ENCODE measurements at places on chromosomes 2 and 18.

DNA sequence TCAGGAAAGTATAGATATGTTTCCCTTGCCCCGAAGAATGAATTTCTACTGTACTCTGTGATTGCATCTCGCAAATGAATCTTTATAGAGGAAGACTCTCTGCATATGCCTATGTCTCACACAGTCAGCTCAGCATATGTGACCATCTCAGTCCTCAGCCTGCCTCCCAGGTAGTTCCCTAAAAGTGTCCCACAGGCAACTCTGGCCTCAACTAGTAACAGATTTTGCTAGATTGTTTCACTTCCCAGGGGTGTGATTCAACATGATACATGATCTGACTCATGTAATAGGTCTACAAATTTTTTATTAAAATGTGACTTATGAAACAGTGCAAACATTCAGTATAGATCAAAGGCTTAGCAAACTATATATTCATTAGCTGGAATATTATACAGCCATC, 296.6 kb upstream of the CRIM1 start:
- no peak for DNase-seq

DNA sequence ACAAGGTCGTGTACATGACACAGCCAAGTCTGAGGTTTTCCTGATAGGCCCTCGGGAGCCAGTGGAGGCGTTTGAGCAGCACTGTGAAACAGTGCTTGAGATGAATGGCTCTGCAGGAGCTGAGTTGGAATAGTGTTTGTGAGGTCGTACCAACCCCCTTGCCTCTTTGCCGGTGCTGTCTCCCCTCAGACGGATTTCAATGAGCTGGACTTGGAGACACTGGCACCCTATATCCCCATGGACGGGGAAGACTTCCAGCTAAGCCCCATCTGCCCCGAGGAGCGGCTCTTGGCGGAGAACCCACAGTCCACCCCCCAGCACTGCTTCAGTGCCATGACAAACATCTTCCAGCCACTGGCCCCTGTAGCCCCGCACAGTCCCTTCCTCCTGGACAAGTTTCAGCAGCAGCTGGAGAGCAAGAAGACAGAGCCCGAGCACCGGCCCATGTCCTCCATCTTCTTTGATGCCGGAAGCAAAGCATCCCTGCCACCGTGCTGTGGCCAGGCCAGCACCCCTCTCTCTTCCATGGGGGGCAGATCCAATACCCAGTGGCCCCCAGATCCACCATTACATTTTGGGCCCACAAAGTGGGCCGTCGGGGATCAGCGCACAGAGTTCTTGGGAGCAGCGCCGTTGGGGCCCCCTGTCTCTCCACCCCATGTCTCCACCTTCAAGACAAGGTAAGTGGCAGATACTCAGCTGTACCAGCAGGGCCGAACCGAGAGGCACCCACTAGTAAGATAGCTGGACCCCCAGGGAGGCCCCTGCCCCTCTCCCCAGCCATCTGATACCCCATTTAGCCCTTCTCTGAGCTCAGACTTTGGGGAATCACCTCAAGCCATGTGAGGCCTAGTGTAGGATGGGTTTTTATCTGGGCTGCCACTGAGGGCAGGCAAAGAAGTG, 83.1 kb downstream of the EPAS1 start:
- DNase-seq = no peak

DNA sequence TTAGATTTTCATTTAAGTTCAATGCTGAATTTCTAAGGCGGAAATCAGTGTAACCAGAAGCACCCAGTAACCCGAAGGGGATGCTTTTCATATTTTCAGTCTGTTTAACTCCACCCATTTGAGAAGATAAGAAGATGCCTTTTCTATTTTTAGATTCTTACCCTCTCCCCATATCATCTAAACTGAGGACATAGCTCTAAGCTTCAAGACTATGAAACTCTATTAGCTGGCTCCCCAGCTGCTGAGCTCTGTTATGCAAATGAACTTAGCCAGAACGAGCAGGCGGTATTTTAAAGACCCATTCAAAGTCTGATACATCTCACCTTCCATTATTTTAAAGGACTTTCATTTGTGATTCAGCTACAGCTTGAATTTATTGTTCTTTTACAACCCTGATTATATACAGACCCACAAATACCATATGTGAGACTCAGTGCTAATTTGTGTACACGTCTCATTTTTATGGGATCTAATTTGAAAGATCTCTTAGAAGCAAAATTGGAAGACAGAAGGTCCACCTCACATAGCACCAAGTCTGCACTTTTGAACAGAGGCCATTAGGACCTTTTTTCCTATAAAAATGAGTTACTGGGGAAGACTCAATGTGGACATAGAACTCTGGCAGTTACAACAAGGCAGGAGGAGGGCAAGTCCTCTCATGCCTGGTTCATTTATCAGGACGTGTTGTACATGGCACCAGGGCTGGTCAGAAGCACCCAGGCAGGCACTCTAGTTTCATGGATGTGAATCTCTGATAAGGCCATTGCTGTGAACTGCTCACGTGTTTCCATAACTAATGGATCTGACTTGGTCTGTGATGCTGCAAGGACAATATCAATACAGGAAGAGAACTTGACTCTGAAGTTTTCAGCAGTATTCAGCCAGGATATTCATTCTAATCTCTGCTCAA, 16.3 kb downstream of the CDC42EP3 start:
- DNase-seq = no peak

- no peak for DNase-seq
Measured at GRCh38 chr2:209422191-209422754, 1.6 kb upstream of the MAP2 start.

GRCh38 chr18:10979411-10979810, 170.0 kb downstream of the PIEZO2 start:
- DNase-seq = no peak

- no peak for DNase-seq
Measured at GRCh38 chr2:130826821-130827501, 9.8 kb upstream of the ARHGEF4 start.

DNA sequence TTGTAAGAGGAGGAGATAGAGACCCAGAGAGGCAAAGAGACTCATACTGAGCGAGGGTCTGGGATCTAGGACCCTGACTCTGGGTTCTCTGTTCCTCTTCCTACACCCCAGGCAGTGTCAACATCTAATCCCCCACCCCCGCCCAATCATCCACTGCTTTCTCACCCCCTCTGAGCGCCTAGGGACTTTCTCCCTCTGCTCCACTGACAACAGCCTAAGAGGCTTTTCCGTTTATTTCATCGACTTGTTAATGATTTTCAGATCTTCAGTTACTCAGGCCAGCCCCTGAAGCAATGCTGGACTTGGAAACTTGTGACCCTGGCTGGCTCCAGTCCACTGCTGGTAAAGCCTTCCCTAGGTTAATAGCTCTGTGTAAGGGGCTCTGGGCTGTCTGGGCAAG, 65.1 kb downstream of the TFCP2L1 start:
- no peak for DNase-seq

GRCh38 chr2:2572393-2573204, 241.5 kb upstream of the MYT1L start:
- no peak for DNase-seq

DNA sequence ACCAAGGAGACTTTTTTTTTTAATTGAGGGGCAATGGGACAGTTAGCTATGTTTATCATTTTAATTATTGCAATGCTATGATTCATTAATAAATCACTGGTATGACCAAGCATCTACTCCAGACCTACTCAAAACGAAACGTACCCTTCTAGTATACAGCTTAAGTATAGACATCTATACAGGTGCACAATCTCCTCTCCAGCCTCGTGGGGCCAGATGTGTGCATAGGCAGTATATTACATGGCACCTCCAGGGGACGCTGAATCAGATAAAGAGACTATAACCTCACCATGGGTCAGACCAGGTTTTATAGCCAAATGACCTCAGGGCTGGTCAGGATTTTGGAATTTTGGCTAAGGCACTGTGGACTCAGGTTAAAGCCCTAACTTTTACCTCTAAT, 86.6 kb downstream of the SS18 start:
- DNase-seq = no peak

DNA sequence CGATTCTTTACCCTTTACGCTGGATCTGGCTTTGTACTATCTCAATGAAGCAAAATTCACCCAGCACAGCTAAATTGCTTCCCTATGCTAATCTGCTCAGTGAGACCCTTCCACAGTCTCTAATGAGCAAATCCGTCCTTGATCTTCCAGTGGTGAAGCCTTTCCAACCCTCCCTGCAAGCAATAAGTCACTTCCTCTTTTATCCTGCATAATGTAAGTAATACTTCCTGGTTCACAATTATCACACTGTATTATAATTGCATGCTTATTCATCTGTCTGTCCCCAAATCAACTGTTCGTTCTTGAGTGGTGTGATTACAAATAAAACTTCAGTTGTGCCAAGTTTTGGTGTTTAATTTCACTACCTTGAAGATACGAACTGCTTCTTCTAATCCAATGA, 404.0 kb downstream of the ADCYAP1 start:
- DNase-seq = no peak

- DNase-seq = no peak
Measured at GRCh38 chr2:160401895-160402294, 91.7 kb downstream of the RBMS1 start.

GRCh38 chr18:22241921-22242361, 72.6 kb downstream of the GATA6 start:
- no peak for DNase-seq

DNA sequence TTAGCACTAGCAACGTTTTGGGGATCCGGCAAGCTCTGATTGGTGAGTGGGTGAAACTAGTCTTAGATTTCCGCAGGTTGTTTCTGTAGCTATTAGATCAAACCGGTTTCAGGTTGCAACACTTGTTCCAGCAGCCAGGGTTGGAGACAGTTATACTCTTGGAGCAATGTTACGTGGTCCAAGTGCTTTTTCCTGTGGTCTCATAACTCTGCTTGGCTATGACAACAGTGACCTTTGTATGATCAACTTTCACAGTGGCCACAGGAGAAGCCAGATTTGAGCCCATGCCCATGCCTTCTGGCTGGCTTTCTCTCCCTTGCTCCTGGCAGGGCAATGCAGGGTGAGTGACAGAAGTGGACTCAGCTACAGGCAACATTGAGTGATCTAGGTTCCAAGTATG, 84.5 kb upstream of the TAF1B start:
- DNase-seq = no peak

- DNase-seq = no peak
Measured at GRCh38 chr2:16482460-16482859, 183.2 kb downstream of the CYRIA start.

DNA sequence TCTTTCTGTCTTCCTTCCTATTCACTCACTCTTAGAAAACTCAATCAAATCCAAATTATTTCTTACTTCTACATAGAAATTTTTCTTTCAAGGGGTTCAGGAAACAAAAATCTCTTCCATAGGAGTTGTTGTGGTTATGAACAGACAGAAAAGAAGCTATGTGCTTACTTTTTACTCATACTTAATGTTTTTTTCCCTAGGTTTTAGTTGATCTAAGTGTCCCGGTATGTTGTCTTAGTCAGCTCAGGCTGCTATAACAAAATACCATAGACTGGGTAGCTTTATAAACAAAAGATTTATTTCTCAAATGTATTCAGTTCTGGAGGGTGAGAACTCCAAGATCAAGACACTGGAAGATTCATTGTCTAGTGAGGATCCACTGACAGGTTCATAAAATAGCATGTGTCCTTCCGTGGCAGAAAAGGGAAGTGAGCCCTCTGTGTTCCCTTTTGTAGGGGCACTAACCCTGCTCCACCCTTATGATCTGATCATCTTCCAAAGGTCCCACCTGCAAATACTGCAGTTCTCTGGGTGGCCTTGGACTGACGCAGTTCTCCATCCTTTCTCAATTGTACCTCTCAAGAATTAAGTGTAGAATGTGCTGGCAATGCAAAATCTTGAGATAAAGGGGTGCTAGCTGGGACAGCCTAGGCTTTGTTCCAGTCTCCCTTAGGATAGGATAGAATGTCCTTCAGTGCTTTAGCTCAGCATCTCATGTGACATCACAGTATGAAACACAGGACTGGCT, 14.4 kb upstream of the VRK2 start:
- DNase-seq = no peak

DNA sequence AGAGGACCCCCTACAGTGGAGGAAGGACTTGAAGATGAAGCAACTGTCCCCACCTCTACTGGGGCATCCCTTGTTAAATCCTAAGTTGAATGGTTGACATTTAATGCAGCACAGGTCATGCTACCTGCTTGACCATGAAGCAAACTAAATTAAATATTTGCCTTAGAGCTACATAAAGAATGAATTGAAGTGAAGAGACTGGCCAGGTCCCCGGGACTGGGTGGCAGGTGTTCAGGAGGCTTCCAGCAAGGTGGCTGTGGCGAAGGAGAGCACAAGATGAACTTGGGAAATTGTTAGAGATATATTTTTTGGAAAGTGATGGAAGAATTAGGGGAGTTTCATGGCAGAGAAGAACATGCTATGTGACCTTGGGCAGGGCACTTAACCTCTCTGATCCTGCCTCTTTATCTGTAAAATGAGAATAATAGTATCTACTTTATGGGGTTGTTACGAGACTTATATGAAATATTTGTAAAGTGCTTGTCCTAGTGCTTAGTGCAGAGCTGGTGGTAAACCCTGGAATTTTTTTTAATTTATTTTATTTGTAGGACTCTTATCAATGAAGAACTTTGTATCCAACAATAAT, 37.3 kb downstream of the EFR3B start:
- no peak for DNase-seq

DNA sequence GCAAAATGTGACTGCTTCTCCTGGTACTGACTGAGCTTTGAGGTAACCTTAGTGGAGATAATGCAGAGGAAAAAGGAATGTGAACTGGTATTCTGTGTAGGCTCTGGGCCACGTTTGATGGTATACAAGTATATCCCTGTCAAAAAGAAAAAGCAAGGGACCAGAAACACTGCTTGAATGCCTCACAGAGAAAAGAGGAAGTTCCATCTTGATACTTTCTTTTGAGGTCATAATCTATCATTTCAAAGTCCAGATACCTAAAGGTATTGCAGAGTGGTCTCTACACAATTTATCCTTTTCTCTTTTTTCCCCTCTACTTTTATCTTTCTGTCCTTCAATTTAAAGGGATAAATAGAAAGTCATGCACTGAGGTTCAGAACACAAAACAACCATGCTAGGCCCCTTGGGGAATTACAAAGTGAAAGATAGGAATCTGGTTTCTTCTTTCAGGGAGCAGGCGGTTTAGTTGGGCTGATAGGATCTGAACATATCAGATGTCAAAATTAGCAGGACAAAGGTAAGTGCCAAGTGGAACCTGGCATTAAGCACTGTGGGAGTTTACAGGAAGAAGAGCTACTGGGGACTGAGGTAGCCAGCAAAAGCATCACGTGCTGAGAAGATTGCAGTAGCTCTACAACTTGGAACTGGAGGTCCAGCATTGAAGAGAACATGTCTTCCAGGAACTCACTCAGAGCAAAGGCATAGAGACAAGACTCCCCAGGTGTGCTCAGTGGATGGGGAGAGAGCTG, 121.2 kb downstream of the LYPD6 start:
- DNase-seq = no peak

- no peak for DNase-seq
Measured at GRCh38 chr18:10053861-10054260, 140.0 kb downstream of the VAPA start.

- peak; percentile 49 for DNase-seq
Measured at GRCh38 chr18:12702221-12703095, at the start of the genes CEP76 and PSMG2. CEP76 (minus strand) TSS chr18:12702723; CDS start chr18:12702548, 175 bp downstream. PSMG2 (plus strand) TSS chr18:12703042; CDS start chr18:12703108, 66 bp downstream.

DNA sequence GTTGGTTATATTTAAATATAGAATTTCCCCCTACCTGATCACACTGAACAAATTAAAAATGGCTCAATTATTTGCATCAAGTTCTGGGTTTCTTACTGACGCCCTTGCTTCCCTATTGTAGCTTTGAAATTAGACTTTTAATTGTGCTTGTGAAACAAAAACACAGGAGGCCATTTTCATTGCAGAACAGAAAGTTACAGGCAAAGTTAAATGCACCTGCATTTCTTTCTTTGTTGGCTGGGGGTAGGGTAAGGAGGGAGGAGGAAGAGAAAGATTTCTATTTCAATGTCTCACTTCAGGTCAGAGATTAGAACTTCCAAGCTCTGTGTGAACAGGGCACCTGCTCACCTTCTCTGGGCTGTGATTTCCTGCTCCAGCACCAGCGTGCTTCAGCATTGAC, 199.6 kb downstream of the BCL11A start:
- DNase-seq = no peak
